ENCODE measurements at places on chromosomes 6 and 20.

DNA sequence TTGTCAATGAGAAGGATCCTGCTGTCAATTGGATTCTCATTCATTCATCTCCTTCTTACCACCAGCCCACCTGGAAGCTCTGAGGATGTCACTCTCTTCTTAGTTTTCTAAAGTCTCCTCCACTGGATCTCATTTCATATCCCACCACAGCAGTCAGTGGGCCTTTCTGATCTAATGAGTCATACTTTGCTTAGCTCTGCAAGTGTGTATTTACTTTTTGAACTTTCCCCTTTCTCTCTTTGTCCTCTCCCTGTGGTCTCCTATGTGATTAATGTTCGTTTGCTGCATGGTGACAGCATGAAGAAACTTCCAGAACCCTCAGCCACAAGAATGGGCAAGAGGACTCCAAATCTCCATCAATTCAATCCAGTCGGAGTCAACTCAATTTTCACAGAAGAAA, 63.6 kb upstream of the SYNDIG1 start:
- DNase-seq, result no peak

DNA sequence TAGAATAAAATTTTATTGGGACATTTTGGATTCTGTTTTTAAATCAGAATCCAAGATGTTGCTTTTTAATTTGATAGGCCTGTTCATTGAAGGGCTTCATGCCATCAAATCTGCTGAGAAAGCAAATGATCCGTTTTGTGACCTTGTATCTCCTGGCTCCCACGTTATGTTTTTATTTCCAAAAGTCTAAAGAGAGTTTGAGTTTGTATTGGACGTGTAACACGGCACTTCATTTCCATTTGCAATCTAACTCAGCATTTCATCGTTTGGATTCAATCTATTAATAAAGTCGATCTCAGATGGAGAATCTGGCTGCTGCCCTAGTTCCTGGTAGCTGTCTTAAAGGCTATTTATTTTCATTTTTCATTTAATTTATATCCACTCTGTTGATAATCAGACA, 17.0 kb downstream of the KIF25 start:
- DNase-seq, result no peak

DNA sequence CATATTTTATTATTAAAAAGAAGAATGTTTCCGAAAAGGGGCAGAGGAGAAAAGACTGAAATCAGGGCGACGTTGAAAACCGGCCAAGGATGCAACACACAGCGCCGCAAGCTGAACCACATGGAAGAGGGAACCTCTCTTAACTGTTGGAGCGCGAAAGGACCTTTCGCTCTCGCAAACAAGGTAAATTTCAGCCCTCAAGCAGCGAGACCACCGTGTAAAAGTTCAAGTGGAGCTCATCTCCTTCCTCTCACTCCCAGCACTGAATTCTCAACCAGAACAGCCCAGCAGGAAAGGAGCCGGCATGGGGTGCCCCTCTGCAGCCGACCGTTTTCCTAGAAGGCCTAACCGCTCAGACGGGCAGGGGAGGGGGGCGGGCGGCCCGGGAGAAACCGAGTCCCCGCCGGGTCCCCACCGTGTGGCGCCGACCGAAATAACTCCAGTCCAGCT, 621 bp downstream of the GPR63 start:
- DNase-seq, result no peak

DNA sequence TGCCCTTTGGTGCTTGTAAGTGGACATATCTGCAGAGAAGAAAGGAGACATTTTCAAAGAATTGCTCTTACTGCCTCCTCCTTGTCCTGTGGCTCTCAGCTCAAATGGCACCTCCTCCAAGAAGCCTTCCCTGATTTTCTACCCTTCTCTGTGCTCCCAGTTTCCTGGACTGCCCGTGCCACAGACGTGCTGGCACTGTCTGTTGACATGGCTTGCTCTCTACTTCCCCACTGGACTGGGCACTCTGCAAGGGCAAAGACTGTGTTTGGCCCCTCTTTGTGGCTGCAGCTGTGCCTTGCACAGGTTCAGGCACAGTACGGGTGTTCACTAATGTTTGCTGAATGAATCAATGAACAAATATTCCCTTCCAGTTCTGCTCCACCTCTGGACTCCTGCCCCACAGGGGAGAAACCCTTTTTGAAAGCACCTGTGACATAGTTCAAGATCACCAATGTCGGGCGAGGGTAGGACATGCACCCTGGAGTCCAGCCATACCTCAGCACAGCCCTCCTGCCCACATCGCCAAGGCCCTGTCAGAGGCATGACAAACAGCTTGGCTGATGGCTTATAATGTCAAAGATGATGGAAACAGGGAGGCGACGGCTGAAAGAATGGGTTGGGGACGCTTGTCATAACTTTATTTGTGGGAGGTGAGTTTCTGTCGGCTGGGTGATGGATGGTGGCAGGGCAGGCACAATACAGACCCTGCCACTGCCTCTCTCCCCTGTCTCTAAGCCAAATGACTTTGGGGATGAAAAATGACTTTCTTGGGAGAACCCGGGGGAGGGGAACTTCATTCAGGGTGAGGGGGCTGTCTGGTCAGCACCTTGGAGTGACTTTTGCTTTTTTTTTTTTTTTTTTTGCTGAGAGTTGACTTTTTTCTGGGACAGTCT, 15.6 kb upstream of the CTNNBL1 start:
- DNase-seq, result no peak

DNA sequence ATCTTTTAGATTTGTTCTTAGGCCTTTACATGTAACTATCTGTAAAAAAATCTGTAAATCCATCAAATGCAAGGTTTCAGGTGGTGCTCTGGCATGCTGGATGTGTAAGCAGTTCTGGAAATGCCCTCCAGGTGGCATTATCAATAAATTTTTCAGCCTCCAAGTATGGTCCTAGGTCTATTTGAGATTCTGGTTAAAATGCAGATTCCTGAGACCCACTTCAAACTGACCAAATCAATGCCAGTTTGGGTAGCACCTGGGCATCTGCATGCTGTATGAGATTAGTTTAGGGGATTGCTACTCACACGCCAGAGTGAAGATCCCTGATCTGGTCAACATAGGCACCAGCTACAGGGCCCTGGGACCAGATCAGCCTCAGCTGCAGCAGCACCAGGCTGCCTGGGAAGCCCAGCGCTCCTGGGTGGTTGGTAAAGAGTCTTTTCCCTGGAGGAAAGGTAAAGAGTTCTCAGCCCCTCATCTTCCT, 507.3 kb upstream of the CITED2 start:
- DNase-seq, result no peak

GRCh38 chr6:33740204-33740608, 6.5 kb downstream of the IP6K3 start:
- DNase-seq, result no peak

DNA sequence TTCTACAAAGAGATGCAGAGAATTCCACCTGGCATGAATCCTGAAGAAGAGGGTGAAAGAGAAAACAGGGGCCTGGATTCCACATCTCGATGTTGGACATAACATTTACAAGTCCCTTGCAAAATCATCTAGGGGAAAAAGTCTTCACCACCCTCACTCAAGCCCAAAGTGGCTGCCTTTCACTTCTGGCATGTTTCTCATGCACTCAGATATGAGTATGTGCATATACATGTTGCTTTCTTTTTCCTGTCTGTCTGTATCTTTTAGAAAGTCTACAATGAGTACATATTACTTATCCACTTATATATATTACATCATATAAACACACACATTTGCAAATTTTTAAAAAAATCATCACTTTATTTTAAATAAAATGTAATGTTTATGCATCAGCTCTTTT, 159.3 kb downstream of the KIF6 start:
- no peak for DNase-seq

DNA sequence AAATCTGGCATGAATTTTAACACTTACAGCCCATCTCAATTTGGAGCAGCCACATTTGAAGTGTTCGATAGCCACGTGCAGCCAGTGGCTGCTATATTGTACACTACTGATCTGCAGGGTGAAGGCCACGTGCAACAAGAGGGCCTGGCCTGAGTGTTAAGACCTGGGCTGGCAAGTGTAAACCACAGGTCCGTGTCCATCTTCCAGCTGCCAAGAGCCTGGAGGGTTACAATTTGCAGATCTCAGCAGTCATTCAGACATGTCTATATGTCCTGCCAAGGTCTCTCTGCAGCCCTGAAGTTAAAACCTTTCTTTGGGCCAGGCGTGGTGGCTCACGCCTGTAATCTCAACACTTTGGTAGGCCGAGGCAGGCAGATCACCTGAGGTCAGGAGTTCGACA, 14.1 kb downstream of the SGK2 start:
- no peak for DNase-seq

- no peak for DNase-seq
These were observed 90.5 kb downstream of the SOD2 start for GRCh38 chr6:159602431-159603041.

GRCh38 chr6:140077827-140078560, 703.5 kb upstream of the CITED2 start:
- no peak for DNase-seq

DNA sequence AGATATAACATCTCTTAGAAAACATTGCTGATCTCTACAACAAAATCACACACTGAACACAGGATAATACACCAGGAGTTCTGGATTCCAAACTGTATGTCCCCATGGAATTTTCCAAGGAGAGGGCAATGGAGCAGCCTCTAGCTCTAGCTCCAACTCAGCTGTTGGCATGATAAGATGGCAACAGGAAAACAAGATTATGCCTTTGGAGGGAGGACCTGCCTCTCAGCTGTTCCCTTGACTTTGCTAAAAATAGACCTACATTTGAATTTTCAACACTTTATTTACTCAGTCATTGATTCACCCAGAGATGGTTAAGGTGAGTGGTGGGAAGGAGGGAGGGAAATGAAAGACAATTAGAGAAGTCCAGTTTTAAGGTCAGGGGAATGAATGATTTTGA, 246.7 kb downstream of the ALDH8A1 start:
- no peak for DNase-seq

DNA sequence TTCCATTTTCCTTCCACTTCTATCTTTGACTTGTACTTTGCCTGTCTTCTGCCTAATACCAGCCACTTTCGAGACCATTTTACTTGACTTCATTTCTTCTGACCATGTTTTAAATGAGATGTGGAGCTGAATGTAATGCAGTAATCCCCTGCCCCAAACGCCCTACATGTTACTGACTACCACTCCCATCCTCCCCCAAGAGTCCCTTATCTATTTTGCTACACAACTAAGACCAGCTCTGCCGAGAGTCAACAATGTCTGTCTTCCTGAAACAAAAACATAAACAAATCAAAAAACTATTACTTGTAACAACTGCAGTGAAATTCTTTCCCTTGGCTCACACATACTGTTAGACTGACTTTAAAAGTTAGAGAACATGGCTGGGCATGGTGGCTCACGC, 27.1 kb upstream of the KIAA1586 start:
- DNase-seq, result no peak

DNA sequence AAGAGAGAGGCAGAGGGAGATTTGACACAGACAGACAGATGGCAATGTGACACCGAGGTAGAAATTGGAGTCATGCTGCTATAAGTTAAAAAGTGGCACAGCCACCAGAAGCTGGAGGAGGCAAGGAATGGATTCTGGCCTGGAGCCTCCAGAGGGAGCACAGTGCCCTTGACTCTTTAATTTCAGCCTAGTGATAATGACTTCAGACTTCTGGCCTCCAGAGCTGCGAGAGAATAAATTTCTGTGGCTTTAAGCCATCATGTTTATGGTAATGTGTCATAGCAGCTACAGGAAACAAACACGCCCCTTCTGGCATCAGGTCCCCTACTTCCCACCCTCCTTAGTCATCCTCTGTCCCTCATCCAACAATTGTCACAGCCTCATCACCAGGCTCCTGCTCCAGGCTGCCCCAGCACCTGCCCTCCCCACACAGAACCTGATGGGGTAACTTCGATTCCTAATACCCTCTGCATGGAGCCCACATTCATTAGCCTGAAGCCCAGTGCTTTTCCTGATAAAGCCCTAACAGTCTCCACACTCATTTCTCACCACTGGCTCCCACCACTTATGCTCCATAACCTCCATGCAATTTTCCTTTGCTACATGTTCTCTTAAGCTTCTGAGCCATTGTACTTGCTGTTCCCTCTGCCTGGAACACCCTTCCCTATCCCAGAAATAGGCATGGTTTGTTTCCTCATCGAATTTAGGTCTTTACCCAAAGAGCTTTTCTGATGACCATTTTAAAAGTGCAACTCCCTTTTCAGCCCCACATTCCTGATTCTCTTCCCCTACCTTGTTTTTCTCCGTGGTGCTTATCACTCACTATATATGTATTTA, 69.7 kb upstream of the TOX2 start:
- no peak for DNase-seq

- DNase-seq, result no peak
These were observed 267.9 kb upstream of the PTCHD4 start for GRCh38 chr6:48378884-48379407.

DNA sequence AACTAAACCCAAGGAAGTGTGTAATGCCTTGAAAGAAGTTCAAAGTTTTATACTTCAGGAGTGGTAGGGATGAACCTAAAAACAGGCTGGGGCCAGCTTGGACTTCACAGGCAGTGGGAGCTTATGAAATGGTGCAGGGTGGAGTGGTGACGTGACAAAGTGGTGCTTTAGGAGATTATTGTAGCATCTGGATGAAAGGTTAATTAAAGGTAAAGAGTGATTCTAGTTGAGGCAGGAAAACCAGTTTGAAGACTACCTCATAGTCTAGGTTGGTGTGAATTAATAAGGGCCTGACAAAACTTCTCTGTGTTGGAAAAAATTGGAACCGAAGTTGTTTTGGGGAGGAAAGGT, 30.5 kb upstream of the GMDS start:
- DNase-seq, result no peak

DNA sequence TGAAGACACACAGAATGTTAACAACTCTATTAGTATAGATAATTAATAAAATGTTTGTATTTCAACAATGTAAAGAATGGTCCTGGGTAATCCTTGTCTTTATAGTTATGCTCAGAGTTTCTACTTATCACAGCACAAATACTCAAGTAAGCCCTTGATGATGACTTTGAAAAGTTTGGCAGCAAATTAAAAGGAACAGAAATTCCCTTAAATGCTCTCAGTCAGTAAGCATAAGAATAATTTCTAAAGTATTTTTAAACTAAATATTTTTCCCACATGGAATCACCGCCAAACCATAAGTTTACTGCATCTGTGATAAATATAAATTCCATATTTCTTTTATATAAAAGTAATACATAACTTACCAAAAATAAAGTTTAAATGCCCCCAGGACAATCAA, 96.1 kb downstream of the COL12A1 start:
- no peak for DNase-seq

DNA sequence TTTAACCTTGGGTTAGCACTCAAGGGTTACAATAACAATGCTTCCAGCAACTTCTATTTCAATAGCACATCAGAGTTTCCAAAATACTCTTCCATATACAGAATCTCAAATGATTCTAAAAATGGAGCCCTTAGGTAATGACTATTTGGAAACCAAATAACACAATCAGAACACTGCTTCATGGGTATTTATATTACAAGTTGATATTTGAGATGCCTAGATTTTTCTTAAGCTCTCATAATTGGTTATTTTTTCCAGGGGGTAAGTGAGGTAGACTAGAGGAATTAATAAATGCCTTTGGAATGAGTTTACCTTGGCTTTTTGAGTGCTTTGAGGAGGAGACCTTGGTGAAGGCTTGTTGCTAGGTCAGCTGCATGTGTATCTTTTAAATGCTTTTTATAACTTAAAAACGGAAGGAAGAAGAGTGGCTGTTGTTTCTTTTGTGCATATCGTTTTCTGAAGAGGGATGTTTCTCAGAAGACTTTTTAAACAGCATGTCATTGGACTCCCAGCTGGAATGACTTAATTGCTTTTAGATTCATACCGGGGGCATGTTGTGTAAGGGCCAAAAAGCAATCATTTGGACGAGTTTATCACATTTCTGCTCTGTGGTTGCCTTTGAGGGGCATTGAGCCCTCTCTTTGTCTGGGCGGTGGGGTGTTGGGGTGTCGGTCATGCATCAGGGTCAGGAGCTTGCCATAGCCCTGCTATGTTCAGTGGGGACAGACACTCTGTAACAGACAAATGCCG, 186.0 kb downstream of the DTNBP1 start:
- no peak for DNase-seq

- no peak for DNase-seq
These were observed 129.5 kb upstream of the HDAC2 start for GRCh38 chr6:114100215-114100994.

All from GF-D8 (cell line).